Stimulated activated CD8-positive, alpha-beta memory T cell treated with anti-CD3 and anti-CD28 coated beads, Interleukin-4, amount 100 ng/mL, for 4 hours (primary cell): ENCODE measurements at places on chromosomes 5 and 9.

- no peak for DNase-seq
Observed at GRCh38 chr5:150038547-150038946, 38.0 kb downstream of the HMGXB3 start.

- no peak for DNase-seq
Observed at GRCh38 chr9:98504298-98505282, 204.1 kb downstream of the GABBR2 start.

DNA sequence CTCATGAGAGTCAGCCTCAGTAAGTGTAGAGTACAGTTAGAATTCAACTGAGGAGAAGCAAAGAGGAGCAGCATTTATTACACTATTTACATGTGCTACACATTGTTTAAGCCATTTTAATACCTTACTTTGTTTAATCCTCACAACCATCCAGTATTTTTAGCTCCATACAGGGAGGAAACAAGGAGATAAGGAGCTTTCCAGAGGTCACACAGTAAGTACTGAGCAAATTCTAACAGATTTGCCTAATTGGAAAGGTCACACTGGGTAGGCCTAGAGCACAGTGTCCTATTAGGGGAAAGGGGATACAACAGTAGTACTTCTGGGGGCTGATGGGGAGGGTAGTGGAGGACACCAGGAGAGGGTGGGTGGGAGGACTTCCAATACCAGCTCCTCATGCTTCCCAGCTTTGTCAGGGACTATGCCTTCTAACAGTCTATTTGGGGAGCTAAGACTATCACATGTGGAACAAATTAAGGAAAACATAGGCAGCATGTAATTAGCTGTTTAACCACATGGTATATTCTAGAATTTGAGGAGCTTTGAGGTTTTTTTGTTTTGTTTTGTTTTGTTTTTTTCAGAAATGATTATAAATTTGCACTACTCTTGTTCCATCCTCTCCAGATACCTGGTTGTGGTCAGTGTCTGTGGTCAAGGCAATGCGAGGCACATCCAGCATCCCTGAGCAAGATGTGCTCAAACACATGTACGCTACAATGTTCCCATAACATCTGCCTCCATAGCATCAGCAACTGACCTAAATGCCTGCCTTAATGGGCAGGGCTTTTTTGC, 96.0 kb upstream of the SLC12A2 start:
- no peak for DNase-seq

DNA sequence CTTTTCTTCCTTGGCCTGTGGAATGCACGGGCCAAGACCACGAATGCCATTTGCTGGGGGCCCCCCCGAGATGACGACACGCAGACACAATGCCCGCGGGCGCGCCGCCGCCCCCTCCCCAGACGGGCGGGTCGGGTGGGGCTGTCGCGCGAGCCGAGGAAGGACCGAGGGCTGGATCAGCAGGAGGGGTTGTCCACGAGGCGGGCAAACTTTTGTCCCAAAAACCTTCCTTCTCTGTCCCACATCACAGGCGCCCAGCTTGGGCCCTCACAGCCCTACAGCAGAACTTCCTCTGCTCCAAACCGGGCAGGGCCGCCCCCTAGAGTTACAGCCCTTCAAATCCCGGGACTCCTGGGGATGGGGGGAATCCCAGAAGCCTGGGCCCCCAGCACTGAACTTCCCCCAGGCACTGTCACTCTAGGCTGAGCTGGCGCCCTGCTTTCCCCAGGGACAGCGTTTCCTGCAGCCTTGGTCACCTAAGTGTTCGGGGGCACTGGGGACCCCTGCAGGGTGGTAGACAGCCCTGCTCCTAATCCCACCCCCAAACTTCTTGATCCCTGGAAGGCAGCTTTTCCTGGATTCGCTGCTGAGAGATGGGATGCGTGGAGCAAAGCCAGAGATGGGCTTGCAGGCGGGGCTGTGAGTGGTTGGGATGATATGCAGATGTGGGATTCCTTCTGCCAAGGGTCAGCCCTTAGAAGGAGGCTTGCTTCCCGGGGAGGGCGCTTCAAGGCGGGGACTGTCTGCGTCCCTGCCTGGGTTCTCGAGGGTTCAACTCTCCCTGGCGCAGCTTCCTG, 980 bp downstream of the COL5A1 start:
- DNase-seq = no peak

- DNase-seq = no peak
Observed at GRCh38 chr5:78638423-78638822, 10.1 kb downstream of the LHFPL2 start.
